ENCODE measurements at places on chromosomes 7 and 10. TPM values are rescaled to one million over a fixed set of nuclear protein-coding genes. Genes with fewer than 3 reads are reported as not detected.

AKAP9 gene
- 55.2 TPM for total RNA-seq

CALHM3 gene
- total RNA-seq, result not detected

HOXA2 gene
- 0.12 TPM for total RNA-seq

CYP2W1 gene
- not detected for total RNA-seq

ZNF789 gene
- 2.9 TPM for total RNA-seq

SPDYE2 gene
- not detected for total RNA-seq

SLC29A3 gene
- 2.0 TPM for total RNA-seq

CLDN3 gene
- total RNA-seq, result not detected

ANKRD7 gene
- 0.59 TPM for total RNA-seq

ENTPD1 gene
- 7.5 TPM for total RNA-seq

MYH16 gene
- total RNA-seq, result not detected
